Activated CD8-positive, alpha-beta memory T cell treated with anti-CD3 and anti-CD28 coated beads for 4 hours (primary cell): ENCODE measurements at places on chromosomes 11 and 22.

DNA sequence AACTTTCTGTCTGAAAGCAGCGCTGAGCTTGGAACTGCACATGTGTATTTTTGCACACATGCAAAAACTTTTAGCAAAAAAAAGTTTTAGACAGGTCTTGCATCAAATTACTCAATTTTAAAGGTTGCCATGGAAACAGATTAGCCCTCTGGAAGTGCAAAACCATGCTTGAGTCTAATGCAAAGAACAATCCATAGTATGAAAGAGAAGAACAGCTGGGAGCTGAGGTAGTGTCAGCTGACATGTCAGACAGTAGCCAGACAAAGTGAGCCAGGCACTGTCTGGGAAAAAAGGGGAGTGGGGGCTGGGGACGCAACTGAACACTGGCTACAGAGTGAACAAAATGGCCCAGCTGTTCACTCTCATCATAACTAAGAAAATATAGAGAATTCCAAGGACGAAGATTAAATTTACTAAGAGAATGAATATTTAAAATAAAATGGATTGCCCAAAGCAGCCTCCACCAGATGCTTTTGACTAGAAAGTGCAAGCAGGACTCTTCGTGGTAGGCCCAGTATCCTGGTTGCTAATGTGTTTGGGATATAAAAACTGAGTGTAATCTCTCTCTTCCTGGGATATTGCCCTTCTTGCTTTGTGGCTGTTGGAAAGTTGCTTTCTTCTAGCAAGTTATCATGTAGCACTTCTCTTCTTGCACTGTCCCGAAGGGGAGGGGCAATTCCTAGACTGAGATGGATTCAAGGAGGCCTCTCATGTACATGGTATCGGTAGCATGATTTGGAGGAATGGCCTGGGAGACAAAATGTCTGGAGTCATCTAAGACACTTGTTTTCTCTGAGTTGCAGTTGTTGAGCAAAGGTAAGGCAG is 434.1 kb upstream of the FAT3 start:
- DNase-seq: no peak

DNA sequence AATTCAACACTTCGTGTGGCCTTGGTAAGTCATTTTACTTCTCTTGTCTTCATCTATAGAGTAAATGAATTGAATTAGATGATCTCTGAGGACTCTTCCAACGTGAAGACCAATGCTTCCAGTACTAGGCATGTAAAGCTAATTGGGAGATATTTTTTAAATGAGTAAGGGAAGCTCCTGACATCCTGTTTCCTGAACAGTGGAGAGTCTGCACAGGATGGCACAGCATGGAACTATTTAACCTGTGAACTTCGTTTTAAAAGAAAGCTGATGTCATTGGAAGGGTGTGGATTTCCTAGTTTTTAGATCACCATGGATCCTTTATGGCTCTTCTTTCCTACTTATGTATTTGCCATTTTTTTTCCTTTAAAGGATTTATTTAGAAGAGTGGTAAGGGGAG is 48.4 kb upstream of the HSD17B12 start:
- no peak for DNase-seq

DNA sequence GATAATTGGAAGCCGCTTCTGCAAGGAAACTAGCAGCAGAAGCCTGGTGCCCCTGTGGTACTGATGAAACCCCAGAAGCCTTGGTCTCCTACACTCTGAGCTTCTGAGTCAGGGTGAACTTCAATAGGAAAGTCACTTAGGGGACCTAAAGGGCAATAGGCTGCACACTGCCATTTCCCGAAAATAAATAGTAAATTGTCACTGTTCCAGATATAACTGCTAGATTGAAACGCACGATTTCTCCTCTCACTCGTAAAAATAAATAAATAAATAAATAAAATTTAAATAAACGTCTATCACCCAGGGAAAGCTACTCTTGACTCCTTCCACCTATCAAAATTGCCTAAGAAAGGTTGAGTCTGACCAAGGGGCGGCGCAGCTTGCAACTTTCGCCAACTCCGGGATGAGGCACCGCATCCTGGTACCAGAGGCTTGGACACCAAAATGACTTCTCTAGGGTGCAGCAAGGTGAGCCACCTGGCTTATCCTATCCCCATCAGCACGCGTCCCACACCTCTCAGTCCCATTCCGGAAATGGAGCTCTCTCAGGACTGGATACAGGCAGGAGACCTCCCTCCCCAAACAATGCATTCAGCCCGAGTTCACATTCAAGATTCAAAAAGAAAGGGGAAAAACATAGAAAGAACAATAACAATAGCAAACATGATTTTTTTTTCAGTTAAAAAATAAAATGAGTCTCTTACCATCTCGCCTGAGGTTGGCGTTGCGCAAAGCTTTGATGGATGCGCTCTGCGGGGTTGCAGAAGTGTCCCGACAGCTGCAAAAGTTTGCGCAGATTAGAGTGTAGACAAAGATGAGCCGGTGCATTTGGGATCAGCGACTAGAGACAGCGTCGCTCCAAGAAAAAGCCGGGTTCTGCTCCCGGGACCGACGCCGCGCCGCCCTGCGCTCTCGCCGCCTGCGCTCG is 583 bp downstream of the PDGFD start:
- no peak for DNase-seq

DNA sequence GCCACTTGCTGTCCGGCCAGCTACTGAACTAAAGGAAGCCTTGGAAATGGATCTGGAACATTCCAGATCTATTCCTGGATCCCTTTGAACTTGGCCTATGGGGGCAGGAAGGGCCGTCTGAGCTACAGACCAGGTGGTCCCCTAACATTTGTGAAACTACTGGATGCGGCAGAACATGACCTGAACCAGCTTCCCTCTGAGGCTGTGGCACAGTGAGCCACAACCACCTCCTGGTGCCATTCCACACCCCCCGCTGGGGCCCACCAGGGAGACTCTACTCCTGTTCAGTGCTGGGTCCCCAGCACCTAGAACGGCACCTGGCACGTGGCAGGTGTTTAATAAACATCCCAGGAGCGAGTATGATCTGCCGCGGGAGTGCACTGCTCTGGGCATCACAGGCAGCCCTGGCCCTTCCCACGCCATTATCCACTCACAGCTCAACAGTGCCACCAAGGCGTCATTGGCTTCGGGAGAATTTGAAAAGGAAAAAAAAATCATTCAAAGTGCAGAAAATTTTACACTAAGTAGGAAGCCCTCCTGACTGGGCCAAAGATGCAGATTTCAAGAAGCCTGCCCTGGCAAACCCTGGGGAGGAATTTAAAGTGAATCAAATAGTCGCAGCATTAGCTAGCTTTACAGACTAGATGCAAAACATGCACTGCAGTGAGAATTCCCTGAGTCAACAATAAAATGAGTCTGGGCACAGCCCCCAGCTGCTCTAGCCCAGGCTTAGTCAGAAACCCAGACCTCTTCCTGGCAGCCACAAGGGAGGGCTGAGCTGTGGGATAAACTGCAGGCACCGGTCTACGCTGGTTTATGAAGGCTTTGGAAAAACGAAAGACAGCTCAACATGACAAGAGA is 14.3 kb upstream of the EFCAB6 start:
- no peak for DNase-seq

DNA sequence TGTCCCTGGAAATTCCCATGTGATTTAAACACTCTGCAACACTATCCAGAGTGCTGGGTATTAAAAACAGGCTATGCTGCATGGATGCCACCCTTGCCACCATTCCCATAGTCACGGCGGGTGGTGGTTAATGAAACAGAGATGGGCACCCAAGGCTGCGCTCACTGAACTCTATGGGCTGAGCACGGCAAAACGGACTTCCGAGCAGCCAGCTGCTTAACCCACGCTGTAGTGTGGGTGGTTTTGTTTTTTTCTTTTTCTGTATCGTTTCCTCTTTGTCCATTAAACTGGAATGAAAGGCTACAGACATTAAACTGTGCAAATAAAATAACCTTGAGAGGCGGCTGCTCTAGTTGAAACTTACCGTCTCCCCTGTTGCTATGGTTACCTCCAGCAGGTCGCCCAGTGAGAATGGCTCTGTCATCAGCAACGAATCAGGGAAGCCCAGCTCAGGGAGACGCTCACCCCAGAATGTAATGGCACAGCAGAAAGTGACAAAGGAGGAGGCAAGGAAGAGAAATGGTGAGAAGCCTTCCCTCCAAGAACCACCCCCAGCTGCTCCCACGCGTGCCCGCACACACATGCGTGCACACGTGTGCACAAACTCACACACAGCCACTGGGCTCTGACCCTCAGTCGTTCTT is 102.1 kb downstream of the C11orf91 start:
- no peak for DNase-seq

DNA sequence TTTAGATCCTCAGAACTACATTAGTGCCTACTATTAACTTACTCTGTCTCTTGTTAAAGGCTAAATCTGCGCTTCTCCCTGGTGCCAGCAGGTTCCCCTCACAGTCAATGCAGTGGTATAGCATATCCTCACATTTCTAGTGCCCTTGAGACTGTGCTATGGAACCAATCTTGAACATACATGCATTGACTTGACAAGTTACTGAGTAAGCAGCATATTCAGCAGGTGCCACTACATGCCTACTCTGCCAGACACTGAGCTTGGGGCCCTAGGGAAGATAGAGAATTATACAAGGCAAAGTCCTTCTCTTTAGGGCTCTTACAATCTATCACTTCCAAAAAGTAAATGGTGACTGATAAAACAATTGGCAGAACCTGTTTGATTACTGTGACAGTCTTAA is 3.2 kb downstream of the FUT4 start:
- no peak for DNase-seq

DNA sequence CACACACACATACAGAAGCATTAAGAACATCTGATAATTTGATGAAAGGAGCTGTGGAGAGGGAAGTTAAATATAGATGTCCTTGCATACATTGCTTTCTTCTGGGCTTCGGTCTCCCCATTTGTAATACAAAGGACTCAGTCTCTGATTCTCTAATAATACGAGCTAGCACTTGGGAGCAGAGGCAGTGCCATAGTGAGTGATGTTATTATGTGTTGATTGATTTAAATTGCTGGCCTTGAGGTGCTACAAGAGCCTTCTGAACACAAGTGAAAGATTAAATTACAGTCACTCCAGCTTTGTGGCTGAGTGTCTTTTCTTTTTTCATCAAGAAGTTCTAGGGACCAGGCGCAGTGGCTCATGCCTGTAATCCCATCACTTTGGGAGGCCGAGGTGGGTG is 61.5 kb upstream of the HMGXB4 start:
- no peak for DNase-seq

- no peak for DNase-seq
These were observed 43.1 kb downstream of the NFAM1 start for GRCh38 chr22:42389143-42389542.

DNA sequence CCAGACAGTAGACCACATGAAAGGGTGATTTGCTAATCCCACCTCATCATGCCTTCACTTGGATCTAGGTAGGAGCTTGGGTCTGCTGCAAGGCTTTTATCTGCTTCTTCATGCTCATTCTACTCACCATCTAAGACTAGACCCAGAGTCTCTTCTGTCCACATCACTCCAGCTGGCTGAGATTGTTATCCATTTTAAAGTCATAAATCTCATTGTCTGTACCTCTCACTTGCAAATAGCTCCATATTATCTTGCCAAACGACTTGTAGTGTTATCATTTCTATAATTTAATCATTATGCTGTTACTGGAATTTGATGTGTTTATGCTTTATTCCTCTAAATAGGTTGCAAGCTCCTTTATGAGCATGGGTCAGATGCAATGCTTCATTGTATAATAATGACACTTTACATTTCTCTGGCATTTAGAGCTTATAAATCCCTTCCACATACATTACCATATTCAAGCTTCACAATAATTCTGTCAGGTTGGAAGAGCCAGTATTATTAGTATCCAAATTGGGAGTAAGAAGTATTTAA is 254.2 kb upstream of the SORL1-AS1 start:
- DNase-seq: no peak

DNA sequence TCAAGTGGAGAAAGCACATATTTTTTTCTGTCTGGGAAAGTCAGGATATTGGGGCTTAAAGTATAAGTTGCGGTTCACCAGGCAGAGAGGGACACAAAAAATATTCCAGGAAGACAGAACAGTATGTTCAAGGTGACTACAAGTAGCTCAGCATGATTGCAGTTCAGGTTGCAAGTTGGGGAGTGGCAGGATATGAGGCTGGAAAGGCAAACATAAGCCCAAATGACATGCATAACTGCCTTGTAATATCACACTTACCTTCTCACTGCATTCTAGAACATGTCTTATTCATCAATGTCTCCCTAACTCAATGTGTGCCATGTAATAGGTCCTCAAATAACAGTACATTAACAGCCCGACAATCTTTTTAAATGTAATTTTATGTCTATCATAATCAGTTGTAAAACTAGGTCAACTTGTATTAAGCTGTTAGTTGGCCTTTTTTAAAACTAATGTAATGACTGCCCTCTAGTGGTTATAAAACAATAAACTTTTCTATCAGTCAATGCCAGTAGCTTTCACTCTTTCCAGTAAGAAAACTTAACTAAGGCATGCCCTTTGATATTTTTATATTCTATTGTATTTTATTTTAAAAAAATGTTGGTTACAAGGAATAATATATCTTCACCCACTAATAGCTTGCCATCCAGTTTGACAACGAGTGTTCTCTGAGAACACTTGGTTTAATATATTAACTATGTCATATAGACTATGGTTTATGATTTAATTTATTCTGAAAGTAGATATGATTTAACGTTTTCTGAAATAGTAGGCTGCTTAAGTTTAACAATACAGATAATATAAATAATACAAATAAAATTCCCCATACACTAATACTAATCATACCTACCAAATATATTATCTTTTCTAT is 39.4 kb upstream of the CFAP300 start:
- no peak for DNase-seq

DNA sequence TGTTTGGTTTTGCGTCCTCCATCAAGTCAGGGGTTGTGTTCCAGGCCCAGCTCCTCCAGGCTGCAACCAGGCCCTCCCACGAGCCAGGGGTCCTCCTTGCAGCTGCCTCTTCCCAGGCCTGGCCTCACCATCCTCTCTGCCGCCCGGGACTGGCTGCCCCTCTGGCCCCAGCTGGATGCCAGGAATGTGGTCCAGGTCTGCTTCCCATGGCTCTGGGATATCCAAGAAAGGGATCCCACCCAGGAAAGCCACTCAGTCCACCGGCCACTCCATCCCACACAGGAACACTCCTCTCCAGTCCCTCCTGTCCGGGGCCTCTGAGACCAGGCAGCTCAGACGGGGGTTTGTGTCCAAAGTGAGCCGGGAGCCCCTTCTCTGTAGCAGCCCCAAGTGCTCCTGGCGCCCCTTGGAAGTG is 336.4 kb downstream of the BRD1 start:
- no peak for DNase-seq

GRCh38 chr11:44837661-44838060 is 110.9 kb downstream of the TSPAN18 start:
- no peak for DNase-seq

DNA sequence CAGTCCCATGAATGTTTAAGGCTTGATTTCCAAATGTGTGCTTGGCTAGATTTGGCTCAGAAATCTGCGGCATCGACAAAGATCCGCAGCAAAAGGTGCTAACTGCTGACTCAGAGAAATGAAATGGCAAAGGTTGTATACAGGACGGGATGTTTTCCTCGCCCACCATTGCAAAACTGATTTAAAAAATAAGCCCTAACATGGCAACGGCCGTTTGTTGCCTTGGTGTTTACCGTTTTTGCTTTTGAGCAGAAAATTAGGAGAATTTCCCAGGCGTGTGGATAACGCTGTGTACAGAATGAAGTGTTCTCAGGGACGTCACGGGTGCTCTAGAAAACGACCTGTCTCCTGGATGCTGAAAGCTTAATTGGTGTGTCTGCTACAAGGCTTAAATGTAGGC is 70.2 kb downstream of the ARHGAP8 start:
- no peak for DNase-seq

GRCh38 chr11:70788248-70789022 is 390.1 kb downstream of the CTTN start:
- DNase-seq: no peak

GRCh38 chr22:45805413-45805812 is 133.8 kb downstream of the ATXN10 start:
- no peak for DNase-seq

- DNase-seq: no peak
These were observed 106.5 kb downstream of the ALX4 start for GRCh38 chr11:44203270-44204043.
